ENCODE measurements at places on chromosomes 3 and 15.

DNA sequence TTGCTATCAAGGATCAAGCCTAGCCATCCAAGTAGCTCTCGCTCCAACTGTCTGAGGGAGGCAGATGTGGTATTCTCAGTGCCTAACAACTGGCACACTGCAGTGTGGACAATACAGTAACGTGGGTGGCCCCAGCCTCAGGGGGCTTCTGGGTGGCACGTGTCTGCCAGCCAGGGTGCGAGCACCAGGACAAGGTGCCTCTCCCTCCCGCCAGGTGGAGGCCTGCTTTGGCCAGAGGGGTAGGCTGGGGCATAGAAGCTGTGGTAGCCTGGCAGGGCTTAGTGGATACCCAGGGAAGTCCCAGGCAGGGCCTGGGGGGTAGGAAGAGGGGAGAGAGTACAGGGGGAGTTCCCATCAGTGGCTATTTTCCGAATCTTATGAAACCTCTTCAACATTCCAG lies 234.0 kb downstream of the PLCL2 start:
- no peak for DNase-seq

DNA sequence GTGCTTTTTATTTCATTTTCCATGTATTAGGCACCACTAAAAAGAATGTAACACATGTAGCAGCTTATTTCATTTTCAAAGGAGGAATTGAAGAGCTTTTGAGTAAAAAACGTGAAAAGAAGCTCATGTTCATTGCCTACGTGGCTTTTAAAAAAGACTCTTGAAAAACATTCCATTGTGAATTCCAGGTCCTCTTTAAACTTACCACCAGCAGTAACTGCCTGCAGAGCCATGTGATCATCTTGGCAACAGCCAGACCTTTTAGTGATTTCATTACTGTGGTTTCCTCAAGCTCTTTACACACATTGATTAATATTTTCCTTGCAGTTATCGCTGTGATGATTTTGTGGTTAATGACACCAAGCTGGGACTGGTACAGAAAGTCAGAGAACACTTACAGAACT lies 43.8 kb upstream of the FBXL22 start:
- no peak for DNase-seq

DNA sequence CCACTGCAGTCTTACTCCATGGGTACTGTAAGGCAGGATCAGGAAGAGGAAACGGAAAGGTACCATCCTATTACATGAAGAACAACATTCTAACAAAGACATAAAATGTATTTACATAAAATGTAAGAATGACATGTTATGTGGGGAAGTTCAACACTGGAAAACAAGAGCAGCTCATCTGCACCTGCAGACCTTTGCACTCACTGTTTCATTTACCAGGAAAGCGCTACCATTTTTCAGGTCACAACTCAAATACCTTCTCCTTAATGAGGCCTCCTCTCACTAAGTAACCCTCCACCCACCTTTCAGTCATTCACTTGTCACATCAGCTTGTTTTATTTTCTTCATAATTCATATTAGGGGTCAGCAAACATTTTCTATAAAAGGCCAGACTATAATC lies 2.6 kb downstream of the TMCC1 start:
- DNase-seq, result no peak

- no peak for DNase-seq
Observed at GRCh38 chr3:65701516-65701915, 337.2 kb downstream of the MAGI1 start.

DNA sequence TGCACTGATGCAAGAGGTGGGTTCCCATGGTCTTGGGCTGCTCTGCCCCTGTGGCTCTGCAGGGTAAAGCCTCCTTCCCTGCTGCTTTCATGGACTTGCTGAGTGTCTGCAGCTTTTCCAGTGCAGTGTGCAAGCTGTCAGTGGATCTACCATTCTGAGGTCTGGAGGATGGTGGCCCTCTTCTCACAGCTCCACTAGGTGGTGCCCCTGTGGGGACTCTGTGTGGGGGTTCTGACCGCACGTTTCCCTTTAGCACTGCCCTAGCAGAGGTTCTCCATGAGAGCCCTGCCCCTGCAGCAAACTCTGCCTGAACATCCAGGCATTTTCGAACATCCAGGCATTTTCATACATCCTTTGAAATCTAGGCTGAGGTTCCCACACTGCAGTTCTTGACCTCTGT lies 329.8 kb upstream of the NAALADL2 start:
- no peak for DNase-seq

- no peak for DNase-seq
Observed at GRCh38 chr3:48413611-48414010, 16.3 kb downstream of the PLXNB1 start.

- DNase-seq, result no peak
Observed at GRCh38 chr3:44682182-44682896, 30.1 kb upstream of the ZNF502 start.

DNA sequence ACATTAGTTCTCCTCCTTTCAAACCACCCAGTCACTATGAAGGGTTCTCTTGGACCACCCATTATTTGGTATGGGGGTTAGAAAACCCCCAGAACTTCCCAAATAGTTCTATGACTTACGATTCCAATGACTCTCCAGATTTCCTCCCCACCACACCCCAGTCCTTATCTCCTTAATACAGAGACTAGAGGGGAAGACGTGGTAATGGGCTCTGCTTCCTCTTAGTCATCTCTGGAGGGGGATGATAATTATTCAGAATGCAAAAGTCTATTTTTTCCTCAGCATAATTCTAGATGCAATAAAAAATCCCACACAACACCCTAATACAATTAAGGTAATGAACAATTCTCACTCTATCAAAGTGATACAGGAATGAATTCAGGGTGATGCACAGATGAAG lies 48.9 kb upstream of the CFAP161 start:
- no peak for DNase-seq
